ENCODE measurements at places on chromosomes 13 and 19. TPM values are rescaled to one million over a fixed set of nuclear protein-coding genes. Genes with fewer than 3 reads are reported as not detected.

PLA2G4C gene
- 5.0 TPM for total RNA-seq

CEBPA gene
- under 0.01 TPM for total RNA-seq

ZNF132 gene
- 8.9 TPM for total RNA-seq

SLC1A6 gene
- total RNA-seq = not detected

KLK12 gene
- not detected for total RNA-seq

- DNase-seq = no peak
- H3K36me3 ChIP-seq = peaks cover 4% of the 10 kb centered on the region
- no peaks in the 10 kb centered on the region for H3K27me3 ChIP-seq
- no peak overlapping the region for H3K4me3 ChIP-seq
- H3K4me1 ChIP-seq = peaks cover 4% of the 10 kb centered on the region
Measured at GRCh38 chr13:99327761-99328160, 20.6 kb upstream of the GPR183 start.

GRCh38 chr13:109361562-109362289 is 424.7 kb downstream of the IRS2 start:
- no peaks in the 10 kb centered on the region for H3K36me3 ChIP-seq
- no peak overlapping the region for H3K27ac ChIP-seq
- DNase-seq = no peak

DNA sequence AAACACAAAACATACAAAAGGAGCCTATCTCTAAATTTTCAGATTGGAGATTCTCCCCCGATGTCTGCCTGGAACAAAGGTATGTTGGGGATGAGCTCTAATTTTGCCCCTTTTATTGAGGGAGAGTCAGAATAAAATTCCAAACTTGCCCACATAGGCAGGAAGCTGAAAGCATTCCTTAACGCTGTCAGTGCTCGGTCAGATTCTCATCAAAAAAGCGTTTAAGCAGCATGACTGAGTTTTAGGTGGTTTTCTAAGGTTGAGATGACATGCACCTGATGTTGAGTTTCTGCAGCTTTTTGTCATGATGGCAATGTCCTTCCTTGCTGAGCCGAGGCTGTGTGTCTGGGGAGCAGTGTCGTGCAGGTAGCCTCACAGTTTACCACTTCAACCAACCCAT is 48.4 kb upstream of the MEDAG start:
- peaks cover 11% of the 10 kb centered on the region for H3K4me1 ChIP-seq
- H3K36me3 ChIP-seq = no peaks in the 10 kb centered on the region
- no peak overlapping the region for H3K4me3 ChIP-seq
- no peak for DNase-seq
- H3K27ac ChIP-seq = no peak overlapping the region
- no peaks in the 10 kb centered on the region for H3K27me3 ChIP-seq

DNA sequence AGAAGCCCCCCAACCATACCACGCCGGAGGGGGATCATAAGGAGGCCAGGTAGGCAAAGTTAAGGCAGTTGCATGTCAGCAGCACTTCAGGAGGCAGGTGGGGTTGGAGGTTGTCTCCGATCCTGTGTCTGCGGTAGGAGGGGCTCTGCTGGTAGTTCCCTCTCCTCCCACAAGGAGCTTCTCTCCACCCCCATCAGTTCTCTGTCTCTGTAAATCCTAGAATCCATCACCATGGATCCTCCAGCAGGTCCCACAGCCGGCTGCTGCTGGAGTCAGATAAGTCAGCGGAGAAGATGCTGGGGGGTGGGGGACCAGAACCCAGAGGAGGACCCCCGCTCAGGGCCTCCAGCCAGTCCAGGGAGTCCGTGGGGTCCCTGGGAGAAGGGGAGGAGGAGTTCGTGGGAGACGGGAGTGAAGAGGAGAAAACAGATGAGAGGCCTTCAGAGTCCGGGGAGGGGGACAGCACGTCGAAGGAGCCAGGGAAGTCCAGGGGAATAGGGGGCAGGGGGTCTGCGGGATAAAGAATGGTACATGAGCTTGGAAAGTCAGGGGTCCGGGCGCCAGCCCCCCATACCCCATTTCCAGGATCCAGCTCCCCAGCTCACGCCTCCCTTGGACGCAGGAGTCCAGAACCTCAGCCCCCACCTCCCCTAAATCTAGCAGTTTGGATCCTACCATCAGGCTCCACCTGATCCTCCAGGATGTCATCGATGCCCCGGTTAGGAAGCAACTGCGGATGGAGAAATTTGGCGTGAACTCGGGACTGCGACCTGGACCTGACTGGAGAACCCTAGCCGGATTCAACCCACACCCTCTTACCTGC is 6.3 kb downstream of the MAMSTR start:
- H3K4me3 ChIP-seq = peak overlapping the region; percentile 61
- H3K27me3 ChIP-seq = no peaks in the 10 kb centered on the region
- peak; percentile 31 for DNase-seq
- H3K27ac ChIP-seq = peak overlapping the region; percentile 42
- H3K36me3 ChIP-seq = no peaks in the 10 kb centered on the region

DNA sequence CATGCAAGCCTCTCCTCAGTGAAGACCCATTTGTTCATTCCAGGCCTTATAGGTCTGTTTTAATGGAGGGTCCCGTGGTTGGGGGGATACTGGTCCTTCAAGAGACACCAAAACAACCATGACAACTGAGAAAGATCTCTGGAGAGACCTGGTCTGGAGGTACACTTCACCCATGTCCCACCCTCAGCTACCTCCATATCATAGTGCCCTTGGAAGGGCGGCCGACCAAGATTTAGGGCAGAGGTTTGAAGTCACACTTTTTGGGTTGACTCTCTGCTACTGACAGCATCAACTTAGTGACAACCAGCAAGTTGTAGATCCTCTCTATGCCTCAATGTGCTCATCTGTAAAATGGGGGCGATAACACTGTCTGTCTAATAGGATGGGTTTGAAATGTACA is 177.3 kb downstream of the TSHZ3 start:
- no peak overlapping the region for H3K27ac ChIP-seq
- H3K4me1 ChIP-seq = no peaks in the 10 kb centered on the region
- no peak for DNase-seq
- no peaks in the 10 kb centered on the region for H3K36me3 ChIP-seq

DNA sequence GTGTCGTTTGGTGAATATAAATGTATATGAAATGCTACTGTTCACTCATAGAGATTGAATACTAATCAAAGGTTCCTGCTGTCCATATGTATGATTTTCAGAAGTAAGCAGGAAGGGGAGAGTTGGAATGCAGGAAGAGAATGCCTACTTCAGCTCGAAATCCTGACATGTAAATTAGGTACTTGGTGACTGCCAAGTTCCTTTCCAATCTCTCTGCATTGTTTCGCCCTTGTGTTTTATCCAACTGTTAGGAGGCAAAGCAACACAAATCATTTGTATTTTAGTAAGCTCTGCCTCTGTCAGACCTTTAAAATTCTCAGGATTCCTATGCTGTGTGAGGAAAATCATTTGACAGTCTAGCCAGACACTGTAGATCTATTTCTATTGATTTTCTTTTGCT is 9.0 kb downstream of the STARD13 start:
- no peak overlapping the region for H3K27ac ChIP-seq
- H3K36me3 ChIP-seq = peaks cover 16% of the 10 kb centered on the region
- H3K4me3 ChIP-seq = no peak overlapping the region
- no peaks in the 10 kb centered on the region for H3K27me3 ChIP-seq
- no peak for DNase-seq
- peaks cover 25% of the 10 kb centered on the region for H3K4me1 ChIP-seq

GRCh38 chr13:32224916-32225315 is 90.2 kb downstream of the ZAR1L start:
- peaks cover 12% of the 10 kb centered on the region for H3K36me3 ChIP-seq

- DNase-seq = peak; percentile 35
- H3K4me1 ChIP-seq = no peaks in the 10 kb centered on the region
- H3K4me3 ChIP-seq = no peak overlapping the region
- H3K27me3 ChIP-seq = no peaks in the 10 kb centered on the region
Measured at GRCh38 chr13:40682449-40683240, 16.2 kb upstream of the FOXO1 start.

- peaks cover 4% of the 10 kb centered on the region for H3K36me3 ChIP-seq
- no peak overlapping the region for H3K4me3 ChIP-seq
- H3K27me3 ChIP-seq = no peaks in the 10 kb centered on the region
- no peak for DNase-seq
- H3K4me1 ChIP-seq = peaks cover 7% of the 10 kb centered on the region
Measured at GRCh38 chr19:47099576-47100050, 14.0 kb downstream of the ZC3H4 start.

Measured in IMR-90 (cell line).